Stimulated activated CD4-positive, alpha-beta T cell treated with anti-CD3 and anti-CD28 coated beads, TNF-alpha, amount 100 ng/mL, for 24 hours (primary cell): ENCODE measurements at places on chromosomes 2 and 18.

GRCh38 chr2:227655454-227655853 lies 11.2 kb upstream of the SCYGR5 start:
- DNase-seq, result no peak

DNA sequence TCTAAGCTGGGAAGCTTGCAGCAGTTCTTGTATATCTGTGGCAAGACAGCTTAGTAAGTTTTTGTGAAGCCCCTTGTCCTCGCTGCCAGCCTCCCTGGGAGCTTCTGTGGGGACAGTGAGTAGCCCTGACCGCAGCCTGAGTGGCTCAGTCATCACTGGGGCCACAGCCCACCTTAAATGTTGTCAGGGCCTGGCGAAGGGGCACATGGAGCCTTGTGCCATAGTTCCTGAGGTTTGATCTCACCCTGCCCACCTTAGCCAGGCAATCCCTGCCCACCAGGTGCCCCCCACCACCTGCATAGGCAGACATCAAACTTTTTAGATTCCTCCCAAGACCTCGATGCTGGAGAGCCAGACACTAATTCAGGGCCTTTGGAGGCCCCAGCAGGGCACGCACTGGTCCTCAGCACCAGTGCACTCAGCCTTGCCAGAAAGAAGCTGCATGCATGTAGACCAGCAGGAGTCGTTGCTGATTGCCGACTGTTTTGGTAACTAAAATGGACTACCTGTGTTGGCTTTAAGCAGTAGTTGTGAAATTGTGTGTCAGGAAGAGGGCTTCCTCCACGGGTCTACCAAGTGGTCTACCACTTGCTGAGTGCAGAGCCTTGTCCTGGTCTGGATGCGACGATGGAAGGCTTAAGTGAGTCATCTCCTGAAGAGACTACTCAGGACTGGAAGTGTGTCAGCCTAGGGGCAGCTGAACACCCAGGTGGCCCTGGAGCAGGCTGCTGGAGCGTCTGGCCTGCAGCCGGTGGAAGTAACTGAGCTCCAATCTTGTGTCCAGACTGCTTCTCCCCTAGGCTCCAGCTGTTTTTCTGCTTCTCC lies 233.1 kb downstream of the SEPTIN10 start:
- no peak for DNase-seq

- DNase-seq, result no peak
Measured at GRCh38 chr2:240555541-240556250, 2.1 kb downstream of the ANKMY1 start.

GRCh38 chr18:44889111-44889510 lies 208.4 kb downstream of the SETBP1 start:
- DNase-seq, result no peak
